ENCODE measurements at places on chromosomes 2 and 18. TPM values are rescaled to one million over a fixed set of nuclear protein-coding genes. Genes with fewer than 3 reads are reported as not detected.
A peak's percentile ranks its signal among the peaks of the same experiment; 100 is the strongest.

DNA sequence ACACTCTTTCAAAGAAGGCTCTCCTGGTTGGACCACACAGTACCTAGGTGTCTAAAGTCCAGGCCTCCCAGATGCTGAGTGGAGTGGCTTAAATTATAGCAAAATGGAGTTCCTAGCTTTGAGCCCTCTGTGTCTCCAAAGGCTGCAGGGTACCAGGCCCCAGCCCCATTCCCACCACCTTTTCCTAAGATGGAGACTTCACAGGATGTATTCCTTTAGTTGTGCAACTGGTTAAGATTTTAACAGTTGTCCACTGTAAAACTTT, 4.9 kb downstream of the SMAD7 start:
- H3K4me1 ChIP-seq, result peaks cover 60% of the 10 kb centered on the region
- peak overlapping the region; percentile 87 for H3K27ac ChIP-seq
- H3K4me3 ChIP-seq, result peak overlapping the region; percentile 72
- H3K27me3 ChIP-seq, result no peaks in the 10 kb centered on the region
- DNase-seq, result no peak
- H3K36me3 ChIP-seq, result peaks cover 64% of the 10 kb centered on the region

DNA sequence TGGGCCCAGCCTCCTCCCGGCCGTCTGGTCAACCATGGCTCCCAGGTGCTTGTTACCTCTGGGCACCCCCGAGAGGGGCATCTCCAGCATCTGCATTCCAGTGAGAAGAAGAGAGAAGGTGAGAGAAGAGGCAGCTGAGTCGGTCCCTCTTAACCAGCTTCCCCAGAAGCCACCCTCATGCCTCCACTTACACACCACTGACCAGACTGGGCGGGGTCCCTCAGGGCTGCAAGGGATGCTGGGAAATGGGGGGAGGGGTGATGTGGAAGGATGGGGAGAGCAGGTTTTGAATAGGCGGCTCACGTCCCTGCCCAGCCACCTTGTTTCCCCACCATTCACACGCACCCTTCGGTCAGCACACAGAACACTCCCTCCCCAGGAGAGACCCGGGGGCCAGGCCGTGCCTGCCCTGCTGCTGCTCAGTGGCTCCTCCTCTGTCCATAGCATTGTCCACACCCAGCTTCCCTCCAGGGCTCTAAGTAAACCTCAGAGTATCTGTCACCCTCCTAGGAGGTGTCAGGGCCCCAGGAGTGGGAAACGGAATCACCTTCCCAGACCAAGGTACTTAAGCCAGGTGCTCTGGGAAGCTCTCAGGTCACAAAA, 34.7 kb downstream of the GBX2 start:
- no peaks in the 10 kb centered on the region for H3K4me1 ChIP-seq
- no peaks in the 10 kb centered on the region for H3K27me3 ChIP-seq
- no peak for DNase-seq
- peaks cover 8% of the 10 kb centered on the region for H3K36me3 ChIP-seq
- no peak overlapping the region for H3K27ac ChIP-seq

The LAMA3 gene
- 48.8 TPM for polyA plus RNA-seq

The TMEFF2 gene
- 2.3 TPM for polyA plus RNA-seq

- peaks cover 7% of the 10 kb centered on the region for H3K36me3 ChIP-seq
- no peaks in the 10 kb centered on the region for H3K27me3 ChIP-seq
- H3K27ac ChIP-seq, result no peak overlapping the region
- no peak for DNase-seq
- no peak overlapping the region for H3K4me3 ChIP-seq
Observed at GRCh38 chr2:216001216-216002100, 11.9 kb downstream of the MREG start.

DNA sequence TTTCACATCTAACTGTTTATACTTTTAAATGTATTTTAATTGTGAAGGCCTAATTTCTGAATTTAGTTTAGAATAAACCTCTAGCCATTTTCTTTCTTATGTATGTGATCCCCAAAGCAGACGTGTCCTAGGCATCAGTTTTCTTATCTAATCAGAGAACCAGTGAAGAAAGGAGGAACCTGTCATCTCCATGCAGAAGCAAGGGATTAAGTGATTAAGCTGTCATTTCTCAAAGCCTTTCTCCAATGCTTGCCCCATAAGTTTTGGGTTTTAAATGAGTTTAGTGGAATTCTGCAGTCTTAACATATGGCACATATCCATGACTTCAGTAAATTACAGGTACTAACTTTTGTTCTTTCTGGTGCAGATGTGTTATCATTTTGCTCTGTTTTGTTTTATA, 190.4 kb downstream of the PLCL1 start:
- no peak overlapping the region for H3K4me3 ChIP-seq
- H3K36me3 ChIP-seq, result no peaks in the 10 kb centered on the region
- H3K4me1 ChIP-seq, result no peaks in the 10 kb centered on the region

DNA sequence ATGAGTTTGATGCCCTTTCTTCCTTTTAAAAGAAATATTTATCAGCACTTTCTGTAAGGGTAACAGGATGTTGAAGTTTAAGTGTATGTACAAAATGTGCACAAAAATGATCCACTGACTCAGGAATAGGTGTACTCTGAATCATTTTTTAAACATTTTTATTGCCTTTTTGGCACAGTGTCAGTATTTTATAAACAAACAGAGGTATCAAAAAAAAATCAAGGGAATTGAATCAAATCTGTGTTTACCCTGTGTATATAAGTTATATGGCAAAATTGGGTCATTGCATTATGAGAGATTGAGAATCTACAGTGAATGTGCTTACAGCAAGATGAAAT, 513.9 kb upstream of the NETO1 start:
- H3K27ac ChIP-seq, result no peak overlapping the region
- no peak for DNase-seq
- H3K27me3 ChIP-seq, result no peaks in the 10 kb centered on the region
- H3K4me3 ChIP-seq, result no peak overlapping the region
- no peaks in the 10 kb centered on the region for H3K36me3 ChIP-seq
- no peaks in the 10 kb centered on the region for H3K4me1 ChIP-seq

The TNFAIP6 gene
- 2.9 TPM for polyA plus RNA-seq

The ECEL1 gene
- 1.1 TPM for polyA plus RNA-seq

DNA sequence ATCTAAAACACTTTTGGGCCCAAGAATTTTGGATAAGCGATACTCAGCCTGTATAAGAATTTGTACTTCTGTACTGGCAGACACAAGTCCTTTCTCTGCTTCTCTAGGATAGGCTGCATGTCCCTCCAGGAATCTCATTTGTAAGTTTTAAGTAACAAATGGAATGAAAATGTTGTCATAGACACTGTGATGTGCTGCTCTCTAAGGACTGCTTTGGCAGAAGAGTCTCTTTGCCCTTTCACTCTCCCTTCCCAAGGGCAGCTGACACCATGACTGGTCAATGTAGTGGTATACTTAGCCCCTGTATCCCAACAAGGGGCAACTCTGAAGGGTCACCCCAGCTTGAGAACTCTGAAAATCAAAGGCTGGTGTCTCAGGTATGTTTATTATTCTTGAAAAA, 27.3 kb downstream of the PLA2R1 start:
- DNase-seq, result no peak
- H3K36me3 ChIP-seq, result peaks cover 34% of the 10 kb centered on the region
- no peaks in the 10 kb centered on the region for H3K4me1 ChIP-seq
- no peak overlapping the region for H3K27ac ChIP-seq

GRCh38 chr2:105929516-105929915, 184.8 kb downstream of the NCK2 start:
- peaks cover 3% of the 10 kb centered on the region for H3K4me1 ChIP-seq
- no peak overlapping the region for H3K4me3 ChIP-seq
- no peak overlapping the region for H3K27ac ChIP-seq
- no peaks in the 10 kb centered on the region for H3K27me3 ChIP-seq
- no peak for DNase-seq

DNA sequence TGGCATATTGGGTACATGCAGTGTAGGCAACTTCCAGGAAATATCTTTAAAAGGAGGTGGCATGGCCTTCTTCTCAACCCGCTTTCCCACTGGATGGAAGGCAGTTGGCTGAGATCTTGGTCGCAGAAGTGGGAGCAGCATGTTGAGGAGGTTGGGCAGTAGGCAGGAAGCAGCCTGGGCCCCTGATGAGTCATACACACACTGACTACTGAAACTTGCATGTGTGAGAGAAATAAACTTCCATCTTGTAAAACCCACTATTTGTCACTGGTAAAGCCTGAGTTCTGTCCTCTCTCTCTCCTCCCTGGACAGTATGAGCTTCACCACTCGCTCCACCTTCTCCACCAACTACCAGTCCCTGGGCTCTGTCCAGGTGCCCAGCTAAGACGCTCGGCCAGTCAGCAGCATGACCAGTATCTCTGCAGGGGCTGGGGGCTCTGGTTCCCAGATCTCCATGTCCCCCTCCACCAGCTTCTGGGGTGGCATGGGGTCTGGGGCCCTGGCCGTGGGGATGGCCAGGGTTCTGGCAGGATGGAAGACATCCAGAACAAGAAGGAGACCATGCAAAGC, 233.8 kb upstream of the SPRED2 start:
- H3K36me3 ChIP-seq, result no peaks in the 10 kb centered on the region
- peaks cover 6% of the 10 kb centered on the region for H3K27me3 ChIP-seq
- H3K27ac ChIP-seq, result no peak overlapping the region
- no peaks in the 10 kb centered on the region for H3K4me1 ChIP-seq
- DNase-seq, result no peak
- no peak overlapping the region for H3K4me3 ChIP-seq

The GALNT14 gene
- polyA plus RNA-seq, result 3.1 TPM

The BOLL gene
- 0.09 TPM for polyA plus RNA-seq

The KHK gene
- polyA plus RNA-seq, result 232 TPM

DNA sequence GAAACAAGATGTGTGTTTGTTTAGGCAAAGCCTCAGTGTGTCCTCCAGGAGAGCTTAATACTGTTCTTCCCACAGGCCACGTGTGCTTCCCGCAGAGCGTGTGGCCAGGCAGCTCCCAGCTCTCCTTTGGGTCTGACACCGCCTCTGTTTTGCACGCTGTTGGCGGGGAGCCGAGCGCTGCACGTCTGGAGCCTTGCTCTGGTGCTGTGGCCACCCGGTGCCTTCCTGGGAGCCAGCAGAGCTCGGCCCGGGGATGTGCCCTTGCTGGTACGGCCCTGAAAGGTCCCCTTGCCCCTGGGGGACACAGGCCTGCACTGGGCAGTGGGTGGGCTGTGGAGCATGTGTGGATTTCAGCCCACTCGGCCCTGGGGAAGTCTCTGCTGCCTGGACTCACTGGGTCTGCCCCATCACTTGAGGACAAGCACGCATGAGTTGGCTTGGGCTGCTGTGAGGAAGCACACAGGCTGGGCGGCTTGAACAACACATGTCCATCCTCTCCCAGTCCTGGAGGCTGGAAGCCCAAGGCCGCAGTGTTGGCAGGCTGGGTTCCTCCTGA, 160.7 kb upstream of the HDAC4 start:
- H3K27ac ChIP-seq, result no peak overlapping the region
- H3K27me3 ChIP-seq, result peaks cover 13% of the 10 kb centered on the region
- H3K4me3 ChIP-seq, result no peak overlapping the region
- H3K4me1 ChIP-seq, result no peaks in the 10 kb centered on the region
- DNase-seq, result peak; percentile 5
- H3K36me3 ChIP-seq, result no peaks in the 10 kb centered on the region
